ENCODE measurements at places on chromosomes 11 and 22.

GRCh38 chr22:48867891-48868290 is 959.8 kb downstream of the BRD1 start:
- DNase-seq: no peak

GRCh38 chr11:69076129-69076791 is 27.5 kb downstream of the TPCN2 start:
- DNase-seq: no peak

GRCh38 chr11:75786101-75786736 is 17.6 kb downstream of the DGAT2 start:
- DNase-seq: no peak

DNA sequence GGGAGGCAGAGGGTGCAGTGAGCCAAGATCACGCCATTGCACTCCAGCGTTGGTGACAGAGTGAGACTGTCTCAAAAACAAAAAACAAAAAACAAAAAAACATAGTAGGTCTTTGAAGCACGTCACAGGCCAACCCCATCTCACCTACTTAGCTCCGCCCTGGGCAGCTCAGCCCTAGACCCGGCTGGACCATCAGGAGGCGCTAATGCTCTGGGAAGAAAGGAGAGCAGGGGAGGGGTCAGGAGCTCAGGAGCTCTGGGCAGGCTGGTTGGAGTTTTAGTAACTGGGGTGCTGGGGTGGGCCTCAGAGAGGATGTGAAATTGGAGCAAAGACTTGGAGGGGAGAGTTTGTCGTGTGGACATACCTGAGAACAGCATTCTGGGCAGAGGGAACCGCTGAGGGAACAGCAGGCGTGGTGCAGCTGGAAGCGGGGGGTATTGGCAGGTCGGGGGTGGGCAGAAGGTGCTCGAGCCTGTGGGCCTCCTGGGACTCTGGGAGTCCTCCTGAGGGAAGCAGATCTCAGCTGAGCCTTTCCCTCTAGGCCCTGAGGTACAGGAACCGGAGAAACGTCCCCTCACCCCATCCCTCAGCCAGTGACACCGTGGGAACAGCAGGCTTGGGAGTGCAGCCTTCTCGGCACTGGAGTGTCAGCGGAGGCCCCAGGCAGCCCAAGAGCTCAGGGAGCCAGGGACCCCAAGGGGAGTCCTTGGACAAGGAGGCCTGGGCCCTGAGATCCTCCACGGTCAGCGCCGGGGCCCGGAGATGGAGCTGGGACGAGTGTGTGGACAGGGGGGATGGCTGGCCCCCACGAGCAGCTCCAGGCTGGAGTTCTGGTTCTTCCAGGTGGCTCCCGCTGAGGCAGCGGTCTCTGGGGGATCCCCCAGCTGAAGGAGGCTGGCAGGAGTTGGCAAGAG is 2.2 kb upstream of the RPS6KA4 start:
- peak; percentile 76 for DNase-seq

DNA sequence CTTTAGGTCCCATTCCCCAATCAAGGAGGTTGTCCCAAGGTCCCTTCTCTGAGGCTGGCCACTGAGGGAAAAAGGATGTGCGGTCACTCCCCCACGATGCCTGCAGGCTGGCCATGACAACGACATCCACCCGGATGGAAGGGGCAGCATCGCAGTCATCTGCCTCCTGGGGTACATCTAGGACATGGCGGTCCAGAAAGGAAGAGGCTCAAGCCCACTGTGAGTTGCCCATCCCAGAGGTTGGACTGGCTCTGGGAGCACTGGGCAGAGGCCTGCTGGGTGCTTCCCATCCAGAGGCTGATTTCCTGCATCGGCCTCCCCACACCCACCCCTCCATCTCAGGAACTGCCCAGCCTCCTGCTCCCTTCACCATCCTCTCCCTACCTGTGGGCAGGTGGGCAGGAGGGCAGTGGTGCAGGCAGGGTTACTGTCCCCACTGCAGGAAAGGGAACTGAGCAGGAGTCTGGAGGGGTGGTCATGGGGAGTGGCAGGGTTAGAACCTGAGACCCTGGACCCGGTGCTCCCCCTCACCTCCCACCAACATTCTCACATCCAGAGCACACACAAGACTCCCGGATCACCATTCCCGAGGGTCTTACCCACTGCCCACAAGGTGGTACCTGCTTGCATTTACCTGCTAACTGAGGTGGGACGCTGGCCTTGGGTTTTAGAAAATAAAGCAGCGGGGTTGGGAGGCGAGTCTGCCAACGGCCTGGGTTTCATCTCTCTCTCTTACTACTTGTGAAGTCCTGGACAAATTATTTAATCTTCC is 4.4 kb downstream of the RCE1 start:
- no peak for DNase-seq

- DNase-seq: peak; percentile 83
Measured at GRCh38 chr22:19430890-19431541, 517 bp downstream of the HIRA start.

DNA sequence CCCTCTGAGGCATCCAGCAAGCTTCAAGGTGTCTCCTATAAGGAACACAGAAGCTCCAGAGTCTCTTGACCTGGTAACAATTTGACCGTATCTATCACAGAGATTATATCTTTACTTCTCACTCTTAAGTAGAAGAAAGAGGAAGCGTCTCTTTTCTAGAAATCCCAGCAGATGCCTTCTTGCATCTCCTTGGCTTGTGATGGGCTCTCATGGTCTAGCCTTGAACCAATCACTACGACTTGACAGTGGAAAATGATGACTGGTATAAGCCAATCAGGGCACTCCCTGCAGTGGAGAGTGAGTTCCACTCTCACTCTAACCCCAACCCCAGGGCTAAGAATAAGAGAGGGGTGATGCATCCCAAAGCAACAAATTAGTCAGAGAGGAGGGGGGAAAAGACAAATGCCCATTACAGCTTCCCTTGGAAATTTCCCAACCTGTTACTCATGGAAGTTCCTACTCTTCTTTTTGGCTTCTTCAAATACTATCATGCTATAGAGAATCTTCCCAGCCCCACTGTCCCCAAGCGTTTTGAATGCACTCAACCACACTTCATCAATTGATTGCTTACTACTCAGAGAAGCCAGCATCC is 293.5 kb downstream of the MN1 start:
- DNase-seq: no peak

DNA sequence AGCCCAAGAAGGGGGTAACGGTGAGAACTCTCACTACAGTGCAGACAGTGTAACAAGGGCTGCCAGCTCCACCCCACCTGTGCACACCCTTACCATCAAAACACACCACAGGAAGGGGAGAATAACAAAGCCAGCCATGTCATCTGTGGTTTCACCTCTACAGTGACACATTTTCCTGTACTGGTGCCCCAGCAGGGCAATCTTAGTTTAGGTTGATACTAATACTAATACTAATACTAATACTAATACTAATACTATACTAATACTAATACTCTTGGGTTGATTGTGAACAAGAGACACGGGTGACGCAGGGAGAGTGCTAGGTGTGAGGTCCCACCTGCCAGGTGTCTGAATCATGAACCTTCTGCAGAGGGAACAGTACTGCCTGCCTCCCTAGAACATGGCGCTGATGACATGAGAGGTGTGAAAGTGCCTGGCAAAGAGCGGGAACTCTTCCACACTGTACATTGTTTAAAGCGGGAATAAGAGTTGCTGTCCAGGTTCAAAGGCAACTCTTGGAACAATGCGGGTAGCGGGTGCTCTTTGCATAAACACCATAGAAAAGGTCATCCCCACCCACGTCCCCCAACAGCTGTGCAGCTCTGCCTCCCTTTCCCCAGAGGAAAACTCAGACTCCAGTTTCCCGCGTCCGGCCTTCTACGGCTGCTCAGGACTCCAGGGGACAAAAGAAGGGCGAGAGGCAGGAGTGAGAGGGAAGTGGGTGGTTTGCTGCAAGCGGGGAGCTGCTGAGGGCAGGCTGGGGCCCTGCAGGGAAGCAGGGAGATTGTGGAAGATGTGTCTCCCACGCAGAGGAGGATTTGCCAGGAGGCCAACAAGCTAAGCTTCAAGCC is 25.0 kb upstream of the TMPRSS4 start:
- DNase-seq: no peak

GRCh38 chr22:36136475-36136874 is 24.1 kb downstream of the APOL3 start:
- DNase-seq: no peak

DNA sequence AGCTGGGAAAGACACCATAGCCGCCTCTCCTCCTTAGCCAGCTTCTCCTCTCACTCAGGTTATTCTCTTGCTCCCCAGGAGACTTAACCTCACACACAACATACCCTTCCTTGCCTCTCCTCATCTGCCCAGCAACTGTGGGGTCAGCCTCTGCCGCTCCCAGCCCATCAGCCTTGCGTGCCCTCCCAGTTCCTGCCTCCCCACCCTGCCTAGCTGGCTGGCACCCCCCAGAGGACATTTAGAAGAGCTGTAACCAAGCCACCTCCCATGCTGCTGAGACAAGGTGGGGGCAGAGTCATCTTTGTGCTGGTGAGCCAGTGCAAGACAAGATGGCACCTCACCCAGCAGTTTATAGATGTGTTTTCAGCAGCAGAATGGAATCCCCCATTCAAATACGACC is 38.2 kb downstream of the TOM1 start:
- DNase-seq: peak; percentile 21

- DNase-seq: no peak
Measured at GRCh38 chr11:109914809-109915653, 178.2 kb upstream of the ZC3H12C start.

DNA sequence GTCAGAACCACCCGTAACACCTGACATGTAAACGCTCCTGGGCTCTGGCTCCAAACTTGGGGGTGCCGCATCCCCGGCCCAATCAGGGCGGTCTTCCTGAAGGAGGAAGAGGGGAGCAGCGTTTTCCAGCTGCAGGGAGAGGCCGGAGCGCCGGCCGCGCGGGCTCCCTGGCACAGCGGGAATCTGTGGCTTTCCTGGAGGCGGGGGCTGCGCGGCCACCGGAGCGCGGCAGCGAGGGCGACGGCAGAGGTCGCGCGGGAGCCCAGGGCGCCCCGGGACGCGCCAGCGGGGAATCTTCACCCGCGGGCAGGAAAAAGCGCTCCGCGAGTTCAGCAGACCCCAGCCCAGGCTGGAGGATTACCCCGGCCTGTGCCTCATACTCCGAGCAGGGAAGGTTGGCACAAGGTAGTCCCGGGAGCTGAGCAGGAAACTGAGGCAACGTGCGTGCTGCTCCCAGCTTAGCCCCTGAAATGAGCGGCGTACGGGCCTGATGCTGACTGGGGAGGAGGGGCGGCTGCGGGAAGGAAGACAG is 600 bp upstream of the ESAM start:
- no peak for DNase-seq

DNA sequence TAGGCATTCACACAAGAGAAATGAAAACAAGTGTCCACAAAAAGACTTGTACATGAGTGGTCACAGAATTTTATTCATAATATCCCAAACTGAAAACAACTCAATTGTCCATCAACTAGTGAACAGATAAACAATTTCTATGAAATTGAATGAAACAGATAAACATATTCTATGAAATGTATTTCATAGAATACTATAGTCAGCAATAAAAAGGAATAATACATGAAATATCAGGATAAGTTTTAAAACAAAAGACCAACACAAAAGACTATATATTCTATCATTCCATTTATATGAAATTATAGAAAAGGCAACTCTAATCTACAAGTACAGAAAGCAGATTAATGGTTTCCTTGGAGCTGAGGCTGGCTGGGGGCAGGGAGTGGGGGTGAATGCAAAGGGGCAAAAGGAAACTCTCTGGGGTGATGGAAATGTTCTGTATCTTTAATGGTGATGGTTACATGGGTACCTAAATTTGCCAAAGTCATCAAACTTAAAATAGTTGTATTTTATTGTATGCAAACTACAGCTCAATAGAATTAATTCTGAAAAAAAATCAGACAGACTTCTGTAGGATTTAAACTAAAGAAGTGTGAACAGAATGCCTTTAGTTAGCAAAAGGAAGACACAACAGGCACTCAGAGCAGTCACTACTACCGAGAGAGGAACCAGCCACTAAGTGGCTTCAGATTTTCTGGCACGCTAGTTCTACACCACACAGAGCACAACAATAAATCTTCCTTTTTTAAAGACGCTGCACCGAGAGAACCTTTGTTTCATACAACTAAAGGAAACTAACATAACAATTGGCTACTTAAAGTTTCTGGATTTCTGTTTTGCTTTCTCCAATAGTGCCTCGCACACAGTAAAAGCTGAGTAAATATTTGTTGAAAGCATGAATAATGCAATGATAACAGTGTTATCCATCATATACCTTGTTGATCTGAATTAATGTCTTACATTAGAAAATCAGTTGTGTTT is 15.4 kb downstream of the CCDC34 start:
- no peak for DNase-seq

- DNase-seq: no peak
Measured at GRCh38 chr11:907668-908067, 2.9 kb downstream of the CHID1 start.

GRCh38 chr11:41845066-41845465 is 385.6 kb upstream of the LRRC4C start:
- no peak for DNase-seq

DNA sequence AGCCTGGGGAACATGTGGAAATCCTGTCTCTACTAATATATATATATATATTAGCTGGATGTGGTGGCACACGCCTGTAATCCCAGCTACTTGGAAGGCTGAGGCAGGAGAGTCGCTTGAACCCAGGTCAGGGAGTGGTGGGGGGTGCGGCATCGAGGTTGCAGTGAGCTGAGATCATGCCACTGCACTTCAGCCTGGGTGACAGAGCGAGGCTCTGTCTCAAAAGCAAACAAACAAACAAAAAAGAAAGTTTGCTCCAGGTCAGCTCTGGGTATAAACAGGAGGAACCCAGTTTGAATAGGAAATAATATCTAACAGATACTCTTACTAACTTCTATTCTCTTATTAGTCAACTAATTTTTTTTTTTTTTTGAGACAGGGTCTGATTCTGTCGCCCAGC is 34.3 kb upstream of the CECR2 start:
- no peak for DNase-seq

DNA sequence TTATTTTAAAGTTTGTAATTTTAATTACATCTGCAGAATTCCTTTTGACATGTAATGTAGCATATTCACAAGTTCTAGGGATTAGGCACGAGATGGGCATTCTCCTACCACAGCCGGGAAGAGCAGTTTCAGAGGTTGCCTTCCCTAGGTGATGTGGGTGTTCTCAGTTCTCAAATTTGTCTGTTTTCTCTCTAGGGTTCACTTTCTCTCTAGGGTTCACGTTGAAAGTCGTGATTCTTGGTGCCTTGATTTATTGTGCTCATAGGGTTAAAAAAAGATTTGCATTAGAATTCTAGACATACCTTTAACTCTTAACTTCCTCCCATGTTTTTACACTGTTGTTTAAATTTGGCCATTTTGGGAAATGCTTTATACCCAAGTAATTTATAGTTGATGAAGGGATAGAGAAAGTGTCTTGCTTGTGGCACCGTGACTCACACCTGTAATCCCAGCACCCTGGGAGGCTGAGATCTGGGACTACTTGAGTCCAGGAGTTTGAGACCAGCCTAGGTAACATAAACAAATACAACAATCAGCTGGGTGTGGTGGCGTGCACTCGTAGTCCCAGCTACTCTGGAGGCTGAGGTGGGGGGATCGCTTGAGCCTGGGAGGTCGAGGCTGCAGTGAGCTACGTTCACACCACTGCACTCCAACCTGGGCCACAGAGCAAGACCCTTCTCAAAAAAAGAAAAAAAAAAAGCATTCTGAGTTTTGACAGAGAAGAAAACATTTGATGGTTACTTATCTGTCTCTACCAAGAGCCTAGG is 3.6 kb downstream of the MED15 start:
- DNase-seq: no peak

- no peak for DNase-seq
Measured at GRCh38 chr11:19605520-19606371, 106.9 kb upstream of the NAV2 start.

Data from erythroblast (primary cell).